Thymus (tissue), 14 donors: ENCODE measurements at places on chromosomes 6 and 20. TPM values are rescaled to one million over a fixed set of nuclear protein-coding genes. Genes with fewer than 3 reads are reported as not detected.

GRCh38 chr6:118648866-118649554 is 2.4 kb downstream of the CEP85L start:
- no peak overlapping the region for H3K4me3 ChIP-seq
- H3K36me3 ChIP-seq = peaks cover 10% of the 10 kb centered on the region
- no peak overlapping the region for H3K27ac ChIP-seq
- H3K27me3 ChIP-seq = no peaks in the 10 kb centered on the region
- DNase-seq = no peak
- H3K4me1 ChIP-seq = peaks cover 12% of the 10 kb centered on the region

The PLCB1 gene
- total RNA-seq = 4.7 TPM

GRCh38 chr6:15458021-15458459 is 204.8 kb downstream of the DTNBP1 start:
- H3K4me3 ChIP-seq = no peak overlapping the region
- DNase-seq = no peak
- no peaks in the 10 kb centered on the region for H3K27me3 ChIP-seq
- H3K27ac ChIP-seq = no peak overlapping the region
- H3K36me3 ChIP-seq = peaks cover 28% of the 10 kb centered on the region
- H3K4me1 ChIP-seq = peaks cover 2% of the 10 kb centered on the region

DNA sequence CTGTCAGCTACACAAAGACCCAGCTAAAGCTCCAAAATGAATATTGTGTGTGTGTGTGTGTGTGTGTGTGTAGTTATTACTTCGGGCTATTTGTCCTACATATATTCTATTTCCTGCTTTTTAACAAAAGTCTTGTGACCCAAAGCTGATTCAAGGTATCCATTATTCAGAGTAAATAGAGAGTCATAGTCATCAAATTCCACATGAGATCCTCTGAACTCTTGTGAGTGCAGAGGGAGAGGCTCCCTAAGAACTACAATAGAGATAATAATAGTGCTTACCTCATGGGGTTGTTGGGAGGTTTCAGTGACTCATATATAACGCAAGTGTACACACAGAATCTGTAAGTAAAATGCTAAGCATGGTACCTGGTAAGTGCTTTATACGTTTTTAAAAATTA is 95.6 kb upstream of the SHLD1 start:
- H3K4me3 ChIP-seq = no peak overlapping the region
- H3K27me3 ChIP-seq = no peaks in the 10 kb centered on the region
- peaks cover 11% of the 10 kb centered on the region for H3K4me1 ChIP-seq
- DNase-seq = no peak

GRCh38 chr20:1173698-1174097 is 11.1 kb downstream of the TMEM74B start:
- H3K27me3 ChIP-seq = no peaks in the 10 kb centered on the region
- DNase-seq = no peak
- no peak overlapping the region for H3K4me3 ChIP-seq
- H3K36me3 ChIP-seq = peaks cover 22% of the 10 kb centered on the region
- H3K4me1 ChIP-seq = no peaks in the 10 kb centered on the region

DNA sequence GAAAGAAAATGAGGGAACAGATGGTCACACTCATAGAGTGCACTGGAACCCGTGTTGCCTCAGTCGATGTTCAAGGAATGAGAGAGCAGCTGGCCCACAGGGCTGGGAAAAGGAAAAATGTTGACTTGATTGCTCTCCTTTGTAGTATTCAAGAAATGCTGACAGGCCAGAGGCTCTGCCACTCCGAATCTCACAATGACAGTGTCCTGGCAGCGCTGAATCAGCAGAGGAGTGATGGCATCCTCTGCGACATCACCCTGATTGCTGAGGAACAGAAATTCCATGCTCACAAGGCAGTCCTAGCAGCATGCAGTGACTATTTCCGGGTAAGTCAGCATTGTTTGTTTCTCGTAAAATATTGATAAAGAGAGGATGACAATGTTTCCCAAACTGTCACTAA is 51.3 kb downstream of the KLHL32 start:
- H3K27me3 ChIP-seq = no peaks in the 10 kb centered on the region
- no peak overlapping the region for H3K27ac ChIP-seq
- H3K36me3 ChIP-seq = no peaks in the 10 kb centered on the region

DNA sequence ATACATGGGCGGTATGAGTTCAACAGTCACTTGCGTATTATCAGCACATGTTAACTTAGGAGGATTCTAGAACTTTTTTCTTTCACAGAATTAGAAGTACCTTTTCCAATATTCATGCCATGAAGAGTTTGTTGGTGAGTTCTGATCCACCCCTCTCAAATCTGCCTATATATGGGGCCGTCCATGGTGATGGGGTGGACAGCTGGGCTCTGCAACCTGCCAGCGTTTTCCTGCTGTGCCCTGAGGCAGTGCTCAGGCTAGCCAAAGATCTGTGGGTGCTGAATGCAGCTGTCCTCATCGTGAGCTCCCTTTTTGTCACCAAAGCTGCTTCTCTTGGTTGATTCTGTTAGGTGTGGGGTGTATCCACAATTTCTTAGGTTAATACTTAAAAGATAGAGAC is 88.7 kb downstream of the THBS2 start:
- H3K27ac ChIP-seq = no peak overlapping the region
- no peak overlapping the region for H3K4me3 ChIP-seq
- no peaks in the 10 kb centered on the region for H3K4me1 ChIP-seq
- H3K27me3 ChIP-seq = no peaks in the 10 kb centered on the region
- DNase-seq = no peak
- no peaks in the 10 kb centered on the region for H3K36me3 ChIP-seq

GRCh38 chr20:20699917-20700316 is 12.5 kb downstream of the RALGAPA2 start:
- no peaks in the 10 kb centered on the region for H3K36me3 ChIP-seq
- no peaks in the 10 kb centered on the region for H3K27me3 ChIP-seq
- no peak overlapping the region for H3K4me3 ChIP-seq
- H3K27ac ChIP-seq = no peak overlapping the region

DNA sequence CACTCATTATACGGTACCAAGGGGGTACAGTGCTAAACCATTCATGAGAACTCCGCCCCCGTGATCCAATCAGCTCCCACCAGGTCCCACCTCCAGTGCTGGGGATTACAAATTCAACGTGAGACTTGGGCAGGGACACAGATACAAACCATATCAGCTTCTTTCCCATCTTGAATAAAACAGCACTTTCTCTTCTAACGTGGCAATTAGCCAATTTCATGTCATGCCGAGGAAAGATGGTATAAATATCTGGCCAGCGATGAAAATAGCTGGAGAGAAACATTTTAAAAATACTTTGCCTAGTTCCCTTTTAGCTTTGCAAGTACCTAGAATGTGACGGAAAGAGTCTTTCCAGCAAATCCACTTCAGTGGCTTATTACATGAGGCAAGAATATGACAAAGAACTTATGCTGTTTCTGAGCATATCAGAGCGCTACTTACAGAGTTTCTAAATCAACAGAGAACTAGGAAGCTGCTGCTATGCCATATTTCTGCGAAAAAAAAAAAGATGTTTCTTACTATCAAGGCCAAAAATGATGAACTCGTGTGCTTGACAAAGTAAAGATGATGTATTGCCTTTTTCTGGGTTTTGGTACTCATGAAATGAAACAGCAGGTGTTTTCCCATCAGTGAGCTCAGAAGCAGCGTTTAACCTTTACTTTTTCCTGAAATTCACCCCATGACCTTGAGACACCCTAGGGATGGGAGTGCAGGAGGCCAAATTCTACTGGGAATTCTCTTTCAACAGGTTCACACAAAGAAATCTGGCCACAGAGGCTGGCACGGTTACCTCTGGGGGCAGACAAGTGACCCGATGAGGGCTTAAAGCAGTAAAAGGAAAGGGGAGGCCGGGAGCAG is 37.9 kb downstream of the AGPAT4 start:
- H3K4me1 ChIP-seq = no peaks in the 10 kb centered on the region
- no peak overlapping the region for H3K27ac ChIP-seq
- H3K36me3 ChIP-seq = no peaks in the 10 kb centered on the region
- H3K27me3 ChIP-seq = no peaks in the 10 kb centered on the region

The VGLL2 gene
- not detected for total RNA-seq

The BEND3 gene
- 1.5 TPM for total RNA-seq

- no peak overlapping the region for H3K4me3 ChIP-seq
- peaks cover 4% of the 10 kb centered on the region for H3K4me1 ChIP-seq
- H3K36me3 ChIP-seq = no peaks in the 10 kb centered on the region
- DNase-seq = no peak
- H3K27ac ChIP-seq = no peak overlapping the region
Measured at GRCh38 chr20:2768632-2769015, 31.8 kb downstream of the CPXM1 start.

DNA sequence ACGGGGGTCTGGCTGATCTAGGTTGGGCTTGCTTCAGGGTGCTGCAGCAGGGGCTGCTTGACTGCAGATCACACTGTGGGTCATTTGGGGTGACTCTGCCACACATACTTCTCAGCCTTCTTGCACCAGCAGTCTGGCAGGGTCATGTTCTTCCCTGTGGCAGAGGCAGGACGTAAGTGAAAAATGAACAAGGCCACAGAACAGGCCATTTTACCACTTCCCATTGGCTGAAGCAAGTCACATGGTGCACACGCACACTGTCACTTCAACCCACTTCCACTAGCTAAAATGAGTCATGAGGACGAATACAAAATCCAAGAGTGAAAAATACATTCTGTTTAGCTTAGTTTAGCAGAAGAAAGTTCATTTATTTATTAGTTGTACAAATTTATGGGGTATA is 168.6 kb upstream of the GGTLC1 start:
- H3K4me1 ChIP-seq = no peaks in the 10 kb centered on the region
- no peaks in the 10 kb centered on the region for H3K36me3 ChIP-seq
- DNase-seq = no peak
- no peaks in the 10 kb centered on the region for H3K27me3 ChIP-seq
- H3K4me3 ChIP-seq = no peak overlapping the region

- no peaks in the 10 kb centered on the region for H3K27me3 ChIP-seq
- no peak overlapping the region for H3K4me3 ChIP-seq
- no peaks in the 10 kb centered on the region for H3K36me3 ChIP-seq
- H3K27ac ChIP-seq = no peak overlapping the region
Measured at GRCh38 chr6:90653750-90654149, 66.9 kb upstream of the MAP3K7 start.

GRCh38 chr6:10894958-10895357 is 8.1 kb downstream of the SYCP2L start:
- no peak overlapping the region for H3K27ac ChIP-seq
- H3K27me3 ChIP-seq = no peaks in the 10 kb centered on the region
- no peaks in the 10 kb centered on the region for H3K4me1 ChIP-seq
- DNase-seq = no peak
- no peak overlapping the region for H3K4me3 ChIP-seq
- no peaks in the 10 kb centered on the region for H3K36me3 ChIP-seq

DNA sequence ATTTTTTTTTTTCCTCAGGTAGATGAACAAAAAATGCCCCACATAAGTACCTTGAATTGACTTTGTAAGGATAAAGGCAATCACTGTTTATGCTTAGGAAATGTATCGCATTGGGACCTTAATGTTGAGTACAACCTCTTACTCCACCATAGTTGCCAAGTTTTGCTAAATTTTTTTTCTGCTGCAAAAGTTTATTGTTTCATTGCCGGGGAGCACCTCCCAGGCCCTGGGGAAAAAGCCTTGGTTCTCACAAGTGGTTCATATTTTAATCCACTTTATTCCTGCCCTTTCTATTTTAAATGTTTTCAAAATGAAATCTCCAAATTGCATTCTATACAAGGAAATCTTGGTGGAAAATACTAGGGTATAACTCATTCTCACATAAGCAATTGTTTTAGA is 52.3 kb upstream of the UTRN start:
- H3K36me3 ChIP-seq = no peaks in the 10 kb centered on the region
- H3K27me3 ChIP-seq = no peaks in the 10 kb centered on the region
- H3K4me1 ChIP-seq = no peaks in the 10 kb centered on the region
- no peak for DNase-seq

- H3K36me3 ChIP-seq = no peaks in the 10 kb centered on the region
- no peaks in the 10 kb centered on the region for H3K27me3 ChIP-seq
- no peak for DNase-seq
- no peak overlapping the region for H3K4me3 ChIP-seq
- H3K27ac ChIP-seq = no peak overlapping the region
- no peaks in the 10 kb centered on the region for H3K4me1 ChIP-seq
Measured at GRCh38 chr6:2193931-2194330, 51.5 kb downstream of the GMDS start.

- H3K36me3 ChIP-seq = peaks cover 6% of the 10 kb centered on the region
- H3K4me3 ChIP-seq = no peak overlapping the region
- H3K27ac ChIP-seq = peak overlapping the region; percentile 77
- H3K4me1 ChIP-seq = peaks cover 17% of the 10 kb centered on the region
- H3K27me3 ChIP-seq = no peaks in the 10 kb centered on the region
Measured at GRCh38 chr6:135014353-135014832, 40.2 kb downstream of the HBS1L start.

The TAGAP gene
- 22.3 TPM for total RNA-seq

The SAMD5 gene
- total RNA-seq = 0.42 TPM

The LST1 gene
- 134 TPM for total RNA-seq

The LAMA4 gene
- total RNA-seq = 15.2 TPM

DNA sequence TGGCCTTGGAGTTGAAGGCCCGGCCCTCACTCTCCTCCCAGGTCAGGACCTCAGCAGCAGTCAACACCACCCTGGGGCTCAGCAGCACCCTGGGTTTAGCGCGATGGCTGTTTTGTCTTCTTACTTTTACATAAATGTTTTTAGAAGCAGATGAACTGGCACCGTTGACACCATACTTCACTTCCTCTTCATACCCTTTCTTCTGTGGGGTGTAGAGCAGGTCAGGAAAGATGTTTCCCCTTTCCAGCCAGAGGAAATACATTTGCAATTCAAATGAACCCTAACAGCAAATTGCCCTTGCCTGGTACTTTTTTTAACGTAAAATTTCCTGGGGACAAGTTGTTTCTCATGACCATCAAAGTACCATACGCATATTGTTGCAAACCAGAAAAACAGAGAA is 54.7 kb upstream of the SNX9 start:
- H3K27ac ChIP-seq = peak overlapping the region; percentile 57
- no peaks in the 10 kb centered on the region for H3K36me3 ChIP-seq
- DNase-seq = no peak

DNA sequence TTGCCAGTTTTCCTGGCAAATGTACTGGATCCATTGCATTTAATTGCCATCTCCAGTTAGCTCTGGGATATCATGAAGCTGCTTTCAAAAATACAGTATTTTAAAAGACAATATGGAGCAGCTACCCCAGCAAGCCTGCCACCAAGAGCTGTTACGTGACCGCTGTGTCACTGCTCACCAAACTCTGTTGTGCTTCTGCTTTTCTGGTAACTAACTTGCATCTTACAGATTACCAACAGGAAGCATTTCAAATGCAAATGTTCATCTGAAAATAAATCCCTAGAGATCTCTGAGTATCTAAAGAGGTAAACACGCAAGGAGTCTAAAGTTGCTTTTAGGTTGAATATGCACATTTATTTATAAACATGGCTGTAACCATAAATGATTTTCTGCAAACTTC is 1008.3 kb downstream of the KIF16B start:
- no peaks in the 10 kb centered on the region for H3K4me1 ChIP-seq
- no peak overlapping the region for H3K4me3 ChIP-seq
- no peak for DNase-seq
- no peaks in the 10 kb centered on the region for H3K36me3 ChIP-seq
- no peaks in the 10 kb centered on the region for H3K27me3 ChIP-seq

DNA sequence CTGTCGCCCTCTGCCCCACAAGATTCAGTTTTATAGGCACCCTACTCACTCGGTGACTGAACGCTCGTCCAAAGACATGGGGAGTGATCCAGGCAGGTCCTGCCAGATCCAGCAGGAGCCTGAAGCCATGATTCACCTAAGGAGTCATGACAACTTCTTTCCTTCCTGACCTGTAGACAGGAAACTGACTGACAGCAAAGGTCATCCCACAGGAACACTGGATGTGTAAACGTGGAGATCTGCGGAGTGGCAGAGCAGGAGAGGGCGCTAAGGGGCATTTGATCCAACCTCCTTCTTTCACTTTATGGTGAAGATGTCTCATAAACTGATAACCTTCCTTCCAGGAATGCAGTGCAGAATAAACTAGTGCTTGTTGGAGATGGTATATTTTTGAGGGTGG is 192.2 kb downstream of the GJA10 start:
- no peak overlapping the region for H3K27ac ChIP-seq
- H3K4me3 ChIP-seq = no peak overlapping the region
- H3K27me3 ChIP-seq = no peaks in the 10 kb centered on the region
- H3K36me3 ChIP-seq = peaks cover 3% of the 10 kb centered on the region
